T-cell (primary cell): ENCODE measurements at places on chromosomes 16 and 17. TPM values are rescaled to one million over a fixed set of nuclear protein-coding genes. Genes with fewer than 3 reads are reported as not detected.

DNA sequence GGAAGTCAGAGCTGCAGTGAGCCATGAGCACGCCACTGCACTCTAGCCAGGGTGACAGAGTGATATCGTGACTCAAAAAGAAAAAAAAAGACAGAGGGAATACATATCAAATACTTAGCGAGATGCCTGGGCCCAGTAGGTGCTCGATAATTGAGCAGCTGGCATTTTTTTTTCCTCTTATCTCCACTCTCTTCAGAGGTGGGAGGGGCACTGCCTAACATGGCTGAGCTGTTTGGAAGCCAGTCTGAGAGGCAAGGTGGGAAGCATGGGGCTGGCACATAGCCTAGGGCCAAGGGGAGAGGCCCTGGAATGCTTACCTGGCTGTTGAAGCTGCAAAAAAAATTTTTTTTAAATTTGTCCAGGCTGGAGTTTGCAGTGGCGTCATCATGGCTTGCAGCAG is 38.4 kb downstream of the HIC1 start:
- H3K4me3 ChIP-seq: no peak overlapping the region
- DNase-seq: no peak
- H3K4me1 ChIP-seq: peaks cover 26% of the 10 kb centered on the region
- H3K27me3 ChIP-seq: no peaks in the 10 kb centered on the region
- peaks cover 8% of the 10 kb centered on the region for H3K36me3 ChIP-seq

- peaks cover 18% of the 10 kb centered on the region for H3K36me3 ChIP-seq
- H3K4me3 ChIP-seq: no peak overlapping the region
- no peak for DNase-seq
- no peaks in the 10 kb centered on the region for H3K4me1 ChIP-seq
Observed at GRCh38 chr16:74511961-74512360, 90.7 kb upstream of the CLEC18B start.

GRCh38 chr16:88853325-88853941 is 3.3 kb downstream of the GALNS start:
- no peak overlapping the region for H3K27ac ChIP-seq
- H3K4me3 ChIP-seq: no peak overlapping the region
- no peaks in the 10 kb centered on the region for H3K27me3 ChIP-seq
- H3K36me3 ChIP-seq: no peaks in the 10 kb centered on the region
- no peak for DNase-seq

DNA sequence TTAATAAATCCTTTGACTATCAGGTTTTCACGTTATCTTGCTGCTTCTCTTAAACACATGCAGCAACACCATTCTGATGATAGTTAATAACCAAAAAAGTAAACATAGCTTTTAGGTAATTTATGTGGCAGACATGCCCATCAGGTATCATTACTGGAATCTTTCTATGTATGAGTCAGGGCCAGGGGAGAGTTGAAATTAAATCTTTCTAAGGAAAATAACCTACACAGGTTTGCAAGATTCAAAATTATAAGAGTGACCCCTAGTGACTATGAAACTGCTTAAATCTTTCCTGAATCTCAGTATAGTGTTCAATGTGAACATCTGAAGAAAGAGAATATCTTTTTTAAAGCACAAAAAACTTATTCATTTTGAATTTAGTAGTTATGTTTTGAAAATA is 666.6 kb downstream of the CDH11 start:
- DNase-seq: no peak
- no peaks in the 10 kb centered on the region for H3K4me1 ChIP-seq
- H3K27ac ChIP-seq: no peak overlapping the region
- H3K4me3 ChIP-seq: no peak overlapping the region

DNA sequence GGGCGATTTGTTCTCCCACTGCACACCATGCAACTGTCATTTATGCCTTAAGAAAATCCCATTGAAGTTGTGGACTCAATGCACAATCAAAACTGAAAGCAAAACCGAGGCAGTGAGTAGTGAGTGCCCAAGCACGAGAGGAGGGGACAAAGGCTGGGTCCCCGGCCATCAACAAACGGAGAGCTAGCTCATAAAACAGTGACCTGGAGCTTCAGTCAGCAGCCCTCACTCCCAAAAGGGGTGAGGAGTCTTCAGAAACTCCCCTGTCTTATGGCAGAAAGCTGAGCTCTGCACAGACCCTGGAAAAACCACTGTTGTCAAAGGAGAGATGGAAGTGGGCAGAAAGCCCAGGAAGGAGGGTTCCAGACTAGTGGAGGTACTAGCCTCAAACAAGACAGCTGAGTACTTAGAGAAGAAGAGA is 96.9 kb downstream of the ADCY9 start:
- H3K4me1 ChIP-seq: no peaks in the 10 kb centered on the region
- H3K27ac ChIP-seq: no peak overlapping the region
- no peak for DNase-seq

GRCh38 chr16:27355610-27356009 is 41.8 kb downstream of the IL4R start:
- peak; percentile 22 for DNase-seq
- peaks cover 8% of the 10 kb centered on the region for H3K4me1 ChIP-seq

- no peaks in the 10 kb centered on the region for H3K4me1 ChIP-seq
- H3K27ac ChIP-seq: no peak overlapping the region
- peak; percentile 28 for DNase-seq
- H3K36me3 ChIP-seq: peaks cover 27% of the 10 kb centered on the region
- H3K4me3 ChIP-seq: no peak overlapping the region
- no peaks in the 10 kb centered on the region for H3K27me3 ChIP-seq
Observed at GRCh38 chr17:38322156-38322779, 21.5 kb downstream of the GPR179 start.

- no peaks in the 10 kb centered on the region for H3K36me3 ChIP-seq
- DNase-seq: no peak
- peaks cover 55% of the 10 kb centered on the region for H3K4me1 ChIP-seq
Observed at GRCh38 chr17:42682722-42683403, 532 bp downstream of the CNTNAP1 start.

GRCh38 chr17:42889809-42890208 is 10.8 kb upstream of the G6PC1 start:
- no peaks in the 10 kb centered on the region for H3K36me3 ChIP-seq
- no peak overlapping the region for H3K4me3 ChIP-seq
- H3K27ac ChIP-seq: no peak overlapping the region
- H3K4me1 ChIP-seq: no peaks in the 10 kb centered on the region

Gene STAC2
- total RNA-seq: 0.13 TPM

Gene HASPIN
- total RNA-seq: 0.68 TPM

Gene PERCC1
- 1.2 TPM for total RNA-seq

Gene PPP1R27
- not detected for total RNA-seq

Gene NACA2
- not detected for total RNA-seq

Gene DNAH3
- total RNA-seq: not detected

Gene MT1H
- not detected for total RNA-seq

Gene SDR42E2
- total RNA-seq: 1.9 TPM
